ENCODE measurements at places on chromosomes 12 and 14.

DNA sequence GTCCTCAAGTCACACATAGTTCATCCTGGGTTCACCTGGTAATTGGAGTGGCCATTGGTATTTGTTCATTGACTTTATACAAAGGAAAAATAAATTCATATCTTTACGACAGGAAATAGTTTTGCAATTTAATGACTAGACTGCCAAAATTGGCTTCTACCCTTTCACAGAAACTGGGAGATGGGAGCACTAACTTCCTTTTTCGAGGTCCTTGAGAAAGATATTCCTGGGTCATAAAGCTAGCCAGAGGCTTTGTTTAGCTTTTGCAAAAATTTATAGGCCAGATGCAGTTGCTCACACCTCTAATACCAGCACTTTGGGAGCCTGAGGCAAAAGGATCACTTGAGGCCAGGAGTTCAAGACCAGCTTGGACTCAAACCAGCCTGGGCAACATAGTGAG is 10.2 kb upstream of the OR11G2 start:
- no peak for DNase-seq

DNA sequence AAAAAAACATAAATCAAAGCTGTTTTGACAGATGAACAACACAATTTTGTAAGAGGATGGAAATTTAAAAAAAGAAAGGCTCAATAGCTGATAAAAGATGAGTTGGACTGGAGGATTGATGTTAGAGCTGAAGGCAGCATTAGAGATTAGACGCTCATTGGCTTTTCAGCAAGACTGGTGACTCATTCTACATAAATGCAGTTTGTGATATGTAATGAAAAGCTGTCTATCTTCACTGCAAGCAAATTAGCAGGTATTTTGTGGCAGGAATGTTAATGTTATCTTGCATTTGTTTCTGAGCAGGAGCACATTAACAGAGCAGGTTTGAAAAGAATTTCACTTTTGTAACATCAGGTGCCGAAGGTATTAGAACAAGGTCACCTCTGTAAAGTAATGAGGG is 442.7 kb upstream of the NOVA1 start:
- DNase-seq: no peak

- no peak for DNase-seq
Measured at GRCh38 chr12:130452546-130452945, 114.9 kb downstream of the PIWIL1 start.

DNA sequence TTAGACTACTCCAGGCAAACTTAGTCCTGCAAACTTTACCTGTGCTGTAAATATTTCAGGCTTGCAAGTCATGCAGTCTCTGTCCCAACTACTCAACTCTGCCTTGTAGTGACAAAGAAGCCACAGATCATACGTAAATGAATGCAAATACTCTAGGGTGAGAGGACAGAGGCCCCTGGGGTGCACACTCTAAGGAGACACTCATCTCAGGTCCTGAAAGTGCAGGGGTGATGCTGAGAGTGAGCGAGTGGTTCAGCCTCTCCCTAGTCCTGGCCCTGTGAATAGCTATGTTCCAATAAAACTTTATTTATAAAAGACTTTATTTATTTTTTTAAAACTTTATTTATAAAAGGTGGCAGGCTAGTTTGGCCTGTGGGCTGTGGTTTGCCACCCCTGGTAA is 34.9 kb downstream of the HCAR2 start:
- no peak for DNase-seq

DNA sequence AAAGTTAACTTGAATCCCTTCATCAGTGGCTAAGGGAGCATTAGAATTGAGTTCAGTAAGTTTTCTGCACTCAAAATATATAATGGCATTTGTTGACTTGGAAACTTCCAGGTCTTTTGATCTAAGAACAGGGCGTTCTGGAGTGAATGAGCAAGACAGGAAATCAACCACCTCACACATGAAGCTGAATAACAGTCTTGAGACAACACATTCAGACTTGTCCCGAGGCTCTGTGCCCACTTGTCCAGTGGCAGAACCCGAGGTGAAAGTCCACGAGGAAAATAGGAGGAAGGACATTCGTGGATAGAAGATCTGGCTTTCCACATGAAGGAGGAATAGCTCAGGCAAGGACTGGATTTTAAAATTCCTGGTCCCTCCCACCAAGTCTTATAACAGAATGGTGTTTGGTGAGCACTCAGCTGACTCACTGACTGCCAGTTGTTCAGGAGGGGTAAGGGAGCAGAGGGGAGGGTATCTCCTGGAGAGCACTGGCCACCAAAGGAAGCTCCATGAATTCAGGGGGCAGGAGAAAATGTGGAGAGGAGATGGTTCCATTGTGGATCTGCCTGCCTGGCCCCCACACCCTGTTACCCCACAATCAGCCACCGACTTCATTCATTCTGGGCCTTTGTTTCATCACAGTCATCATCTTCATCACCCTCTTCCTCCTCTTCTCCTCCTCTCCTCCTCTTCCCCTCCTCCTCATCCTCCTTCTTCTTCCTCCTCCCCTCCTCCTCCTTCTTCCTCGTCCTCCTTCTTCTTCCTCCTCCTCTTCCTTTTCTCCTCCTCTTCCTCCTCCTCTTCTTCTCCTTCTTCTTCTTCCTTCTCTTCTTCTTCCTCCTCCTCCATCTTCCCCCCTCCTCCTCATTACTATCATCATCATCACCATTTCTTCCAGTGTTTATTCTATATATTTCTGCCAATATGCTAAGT is 620.1 kb downstream of the MED13L start:
- DNase-seq: no peak

DNA sequence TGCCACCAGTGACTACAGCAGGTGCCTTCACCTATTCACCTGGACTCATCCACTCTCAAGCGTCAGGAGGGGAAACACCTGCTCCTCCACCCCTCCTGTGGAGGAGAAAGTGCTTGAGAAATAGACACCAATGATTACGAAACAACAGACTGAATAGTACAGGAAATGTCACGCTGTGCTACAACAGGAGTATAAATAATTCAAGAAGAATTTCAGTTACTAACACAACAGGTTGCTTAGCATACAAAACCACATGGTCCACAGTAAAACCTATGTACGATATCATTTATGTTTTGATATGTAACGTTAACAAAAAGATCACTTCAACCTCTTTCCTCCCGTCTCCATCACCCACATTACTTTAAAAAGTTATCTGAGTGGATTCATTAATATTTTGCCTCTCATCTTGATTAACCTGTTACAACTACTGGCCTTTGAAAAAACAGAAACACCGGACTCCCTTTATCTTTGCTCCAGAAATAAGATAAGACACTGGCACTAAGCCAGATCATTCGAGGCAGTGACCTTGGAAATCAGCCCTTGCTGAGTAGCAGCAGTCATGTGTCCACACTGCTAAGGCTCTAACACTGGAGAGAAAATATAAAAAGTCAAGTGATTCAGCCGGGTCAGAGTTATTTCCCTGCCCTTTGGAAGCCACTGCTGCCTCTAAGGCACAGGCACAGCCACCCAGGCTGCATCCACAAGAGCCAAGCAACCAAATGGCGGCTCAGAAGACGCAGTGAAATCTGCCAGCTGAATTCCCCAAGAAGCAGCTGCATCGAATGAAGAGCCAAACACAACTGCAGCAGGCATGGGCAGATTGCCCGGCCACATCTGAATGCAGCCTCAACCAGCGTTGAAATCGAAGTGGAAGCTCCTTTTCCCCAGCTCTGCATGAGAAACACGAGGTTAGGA is 40.9 kb downstream of the NT5DC3 start:
- no peak for DNase-seq

- DNase-seq: no peak
Measured at GRCh38 chr14:88798156-88798555, 5.4 kb upstream of the EML5 start.
